ENCODE measurements at places on chromosomes 2 and 18.

- DNase-seq = no peak
These were observed 136.7 kb downstream of the ACKR3 start for GRCh38 chr2:236706288-236706687.

- DNase-seq = no peak
These were observed 666 bp upstream of the STAT1 start for GRCh38 chr2:191014653-191015020.

DNA sequence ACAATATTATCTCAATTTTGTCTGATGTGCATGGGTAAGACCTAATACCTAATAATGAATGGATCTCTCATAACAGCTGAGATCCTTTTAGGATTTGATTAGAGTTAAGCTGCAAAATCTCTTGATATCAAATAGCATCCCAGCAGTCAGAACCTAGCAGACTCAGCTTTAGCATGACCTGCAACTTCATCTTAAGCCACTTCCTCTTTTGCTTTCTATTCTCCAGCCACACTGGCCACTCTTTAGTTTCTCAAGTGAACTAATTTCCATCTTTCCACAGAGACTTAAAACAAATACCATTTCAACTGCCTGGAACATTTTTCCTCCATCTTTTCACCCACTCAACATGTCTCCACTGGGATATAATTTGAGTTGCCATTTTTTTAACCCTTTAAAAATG, 1251.6 kb upstream of the ZEB2 start:
- no peak for DNase-seq

DNA sequence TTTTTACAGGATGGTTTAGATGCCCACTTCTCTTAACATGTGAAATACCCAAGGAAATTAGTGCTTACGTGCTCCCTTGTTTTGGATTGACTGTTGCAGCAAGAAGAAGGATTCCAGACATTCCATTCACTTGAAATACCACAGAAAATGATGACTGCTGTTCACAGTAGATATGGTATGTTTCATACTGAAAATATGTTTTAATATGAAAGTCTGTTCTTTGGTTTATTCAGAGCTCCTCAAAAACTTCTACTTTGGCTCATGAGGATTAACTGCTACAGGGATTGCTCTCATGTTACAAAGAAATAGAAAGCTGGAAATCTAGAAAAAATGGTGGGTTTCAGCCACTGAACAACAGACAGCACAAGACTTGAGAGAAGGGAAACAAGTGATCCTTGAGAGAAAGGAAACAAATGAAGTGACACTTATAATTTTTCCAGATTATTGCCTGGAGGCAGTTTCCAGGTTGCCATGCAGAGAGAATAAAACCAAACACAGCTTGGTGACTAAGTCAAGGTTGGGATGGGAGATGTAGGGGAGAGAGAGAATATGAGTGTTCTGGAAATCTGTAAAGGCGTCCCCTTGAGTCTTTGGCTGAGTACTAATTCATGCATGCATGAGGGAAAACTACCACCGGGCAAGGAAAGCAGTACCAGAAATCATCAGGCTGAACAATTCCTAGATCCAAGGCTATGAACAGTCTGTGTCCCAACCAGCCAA, 348.1 kb downstream of the CLIP4 start:
- DNase-seq = no peak

DNA sequence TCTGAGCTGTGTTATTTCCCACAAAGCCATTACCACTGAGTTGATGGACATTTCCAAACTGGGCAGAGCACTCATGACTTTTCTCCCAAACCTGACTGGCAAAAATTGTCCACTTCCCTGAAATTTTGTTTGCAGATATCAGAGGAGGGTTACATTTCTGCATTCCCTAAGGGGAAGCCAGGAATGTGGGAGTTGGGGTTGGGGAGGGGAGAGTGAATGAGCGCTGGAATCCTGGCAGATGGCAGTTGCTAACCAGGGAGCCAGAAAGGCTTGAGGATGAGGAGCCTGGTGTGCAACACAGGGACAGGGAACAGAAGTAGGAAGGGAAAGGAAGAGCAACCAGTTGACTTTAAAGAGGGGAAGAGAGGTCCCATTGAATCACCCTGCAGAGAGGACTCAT, 14.0 kb upstream of the CCNYL1 start:
- DNase-seq = no peak

GRCh38 chr18:48929941-48930713, 20.6 kb downstream of the SMAD7 start:
- DNase-seq = no peak

DNA sequence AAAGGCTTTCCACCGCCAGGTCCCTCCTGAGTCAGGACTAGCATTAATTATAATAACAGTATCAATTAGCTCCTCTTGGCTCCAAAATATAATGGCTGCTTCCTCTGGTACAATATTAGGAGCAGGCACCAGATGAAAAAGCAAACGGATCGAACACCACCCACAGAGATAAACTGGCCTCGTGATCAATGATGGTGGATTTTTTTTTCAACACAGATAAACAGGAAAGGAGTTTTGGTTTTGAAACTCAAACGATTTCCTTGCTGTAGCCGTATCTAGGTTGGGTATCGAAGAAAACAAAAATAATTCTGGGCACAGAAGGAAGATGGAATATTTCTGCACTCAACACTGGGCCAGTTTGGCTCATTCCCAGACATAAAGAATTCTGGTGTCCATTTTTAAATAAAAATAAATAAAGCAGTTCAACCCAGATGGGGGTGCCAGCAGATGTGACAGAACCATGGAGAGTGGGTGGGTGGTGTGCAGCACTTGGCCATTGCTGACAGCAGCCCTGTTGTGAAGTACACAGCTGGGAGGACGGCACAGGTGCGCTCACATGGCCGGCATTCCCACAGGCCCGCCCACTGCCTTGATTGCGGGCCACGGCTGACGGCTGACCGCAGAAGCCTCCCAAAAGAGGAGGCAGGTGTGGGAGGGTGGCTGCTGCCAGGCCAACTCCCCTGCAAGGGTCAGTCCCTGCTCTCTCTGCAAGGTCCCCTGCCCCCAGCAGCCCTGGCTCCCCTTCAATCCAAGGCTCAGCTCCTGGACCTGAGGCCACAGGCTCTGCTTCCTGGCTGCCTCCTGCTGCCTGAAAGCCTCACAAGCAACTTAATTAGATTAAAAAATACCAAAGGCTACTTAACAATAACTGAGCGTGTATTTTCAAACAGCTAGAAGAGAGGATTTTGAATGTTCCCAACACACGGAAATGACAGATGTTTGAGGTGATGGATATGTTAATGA, 351.9 kb upstream of the ID2 start:
- no peak for DNase-seq
